Midbrain (tissue), 1 donor: ENCODE measurements at places on chromosomes 1 and 21.

DNA sequence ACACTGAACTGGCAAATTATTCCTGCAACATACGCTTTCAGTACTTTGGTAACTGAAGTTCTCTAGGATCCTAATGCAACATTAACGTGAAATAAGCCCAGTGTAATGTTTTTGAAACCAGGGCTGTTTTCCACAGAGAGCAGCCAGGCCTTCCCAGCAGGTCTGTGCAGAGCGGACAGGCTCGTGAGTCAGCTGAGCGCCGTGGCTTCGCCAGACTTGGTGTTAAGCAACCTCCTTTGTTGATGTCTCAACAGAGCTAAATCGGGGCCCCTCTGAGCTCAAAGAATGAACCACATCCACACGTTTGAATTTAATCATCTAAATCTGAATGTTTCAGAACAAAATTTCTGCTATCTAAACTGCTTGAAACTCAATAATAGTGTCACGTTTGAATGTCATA, 181.8 kb upstream of the FMN2 start:
- no peak for DNase-seq

GRCh38 chr1:230868736-230869385, 540 bp upstream of the C1orf198 start:
- no peak for DNase-seq

- DNase-seq = no peak
Observed at GRCh38 chr1:33111965-33112364, 31.0 kb downstream of the AZIN2 start.

DNA sequence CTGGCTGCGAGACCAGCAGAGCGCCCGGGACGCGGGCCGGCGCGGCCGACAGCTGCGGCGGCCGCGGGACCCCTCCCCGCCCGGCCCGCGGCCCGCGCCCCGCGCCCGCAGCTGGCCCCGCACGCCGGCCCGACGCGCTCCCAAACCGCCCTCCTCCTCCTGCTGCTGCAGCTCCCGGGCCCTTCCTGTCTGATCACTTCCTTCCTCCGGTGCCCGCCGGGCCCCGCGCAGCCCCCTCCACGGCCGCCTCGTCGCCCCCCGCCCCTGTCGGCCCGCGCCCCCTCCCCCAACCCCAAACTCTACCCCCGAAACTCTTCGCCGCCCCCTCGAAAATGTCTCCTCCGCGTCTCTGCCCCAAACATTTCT, 594 bp downstream of the LUZP1 start:
- DNase-seq = no peak

DNA sequence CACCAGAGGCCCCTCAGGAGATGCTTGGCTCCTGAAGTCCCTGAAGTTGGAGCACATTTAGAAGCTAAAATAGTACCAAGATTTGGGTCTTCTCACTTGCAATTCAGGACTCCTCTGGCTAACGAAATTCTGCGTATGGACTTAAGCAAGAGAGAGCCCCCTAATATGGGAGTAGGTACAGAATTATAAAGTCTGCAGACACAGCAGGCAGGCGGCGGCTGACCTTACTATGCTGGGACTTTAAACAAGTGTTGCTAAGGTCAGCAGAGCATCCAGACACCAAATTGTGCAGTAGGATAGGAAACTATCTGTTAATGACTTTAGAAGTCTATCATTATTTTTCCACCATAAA, 104.5 kb upstream of the PDE4B start:
- DNase-seq = no peak

DNA sequence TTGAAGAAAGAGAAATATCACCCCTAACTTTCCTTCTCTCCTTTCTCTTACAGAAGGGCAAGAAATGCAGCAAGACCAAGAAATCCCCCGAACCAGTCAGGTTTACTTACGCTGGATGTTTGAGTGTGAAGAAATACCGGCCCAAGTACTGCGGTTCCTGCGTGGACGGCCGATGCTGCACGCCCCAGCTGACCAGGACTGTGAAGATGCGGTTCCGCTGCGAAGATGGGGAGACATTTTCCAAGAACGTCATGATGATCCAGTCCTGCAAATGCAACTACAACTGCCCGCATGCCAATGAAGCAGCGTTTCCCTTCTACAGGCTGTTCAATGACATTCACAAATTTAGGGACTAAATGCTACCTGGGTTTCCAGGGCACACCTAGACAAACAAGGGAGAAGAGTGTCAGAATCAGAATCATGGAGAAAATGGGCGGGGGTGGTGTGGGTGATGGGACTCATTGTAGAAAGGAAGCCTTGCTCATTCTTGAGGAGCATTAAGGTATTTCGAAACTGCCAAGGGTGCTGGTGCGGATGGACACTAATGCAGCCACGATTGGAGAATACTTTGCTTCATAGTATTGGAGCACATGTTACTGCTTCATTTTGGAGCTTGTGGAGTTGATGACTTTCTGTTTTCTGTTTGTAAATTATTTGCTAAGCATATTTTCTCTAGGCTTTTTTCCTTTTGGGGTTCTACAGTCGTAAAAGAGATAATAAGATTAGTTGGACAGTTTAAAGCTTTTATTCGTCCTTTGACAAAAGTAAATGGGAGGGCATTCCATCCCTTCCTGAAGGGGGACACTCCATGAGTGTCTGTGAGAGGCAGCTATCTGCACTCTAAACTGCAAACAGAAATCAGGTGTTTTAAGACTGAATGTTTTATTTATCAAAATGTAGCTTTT, 2.4 kb downstream of the CCN1 start:
- DNase-seq = no peak

DNA sequence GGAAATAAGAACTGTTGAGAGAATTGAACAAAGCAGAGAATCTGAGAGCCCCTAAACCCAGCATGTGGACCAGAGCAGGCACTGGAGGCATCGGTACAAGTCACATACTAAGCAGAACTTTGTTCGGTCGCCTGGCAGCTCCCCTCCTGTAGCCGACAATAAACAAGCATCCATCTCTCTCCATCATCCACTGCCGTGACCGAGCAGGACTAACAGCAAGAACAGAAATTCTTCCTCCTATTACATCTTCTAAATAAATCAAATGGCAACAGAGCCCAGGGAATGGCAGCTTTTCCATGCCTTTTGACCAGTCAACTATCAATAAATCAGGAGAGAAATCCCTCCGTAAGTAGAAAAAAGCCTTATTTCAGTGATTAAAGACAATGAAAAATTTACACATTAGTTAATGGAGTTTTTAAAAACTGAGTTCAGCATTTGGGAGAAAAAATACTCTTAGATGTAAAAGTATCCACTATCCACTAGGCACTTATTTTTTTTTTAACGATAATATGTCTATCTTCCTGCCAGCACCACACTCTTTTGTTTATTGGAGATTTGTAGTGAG, 36.5 kb downstream of the PTPN14 start:
- no peak for DNase-seq

DNA sequence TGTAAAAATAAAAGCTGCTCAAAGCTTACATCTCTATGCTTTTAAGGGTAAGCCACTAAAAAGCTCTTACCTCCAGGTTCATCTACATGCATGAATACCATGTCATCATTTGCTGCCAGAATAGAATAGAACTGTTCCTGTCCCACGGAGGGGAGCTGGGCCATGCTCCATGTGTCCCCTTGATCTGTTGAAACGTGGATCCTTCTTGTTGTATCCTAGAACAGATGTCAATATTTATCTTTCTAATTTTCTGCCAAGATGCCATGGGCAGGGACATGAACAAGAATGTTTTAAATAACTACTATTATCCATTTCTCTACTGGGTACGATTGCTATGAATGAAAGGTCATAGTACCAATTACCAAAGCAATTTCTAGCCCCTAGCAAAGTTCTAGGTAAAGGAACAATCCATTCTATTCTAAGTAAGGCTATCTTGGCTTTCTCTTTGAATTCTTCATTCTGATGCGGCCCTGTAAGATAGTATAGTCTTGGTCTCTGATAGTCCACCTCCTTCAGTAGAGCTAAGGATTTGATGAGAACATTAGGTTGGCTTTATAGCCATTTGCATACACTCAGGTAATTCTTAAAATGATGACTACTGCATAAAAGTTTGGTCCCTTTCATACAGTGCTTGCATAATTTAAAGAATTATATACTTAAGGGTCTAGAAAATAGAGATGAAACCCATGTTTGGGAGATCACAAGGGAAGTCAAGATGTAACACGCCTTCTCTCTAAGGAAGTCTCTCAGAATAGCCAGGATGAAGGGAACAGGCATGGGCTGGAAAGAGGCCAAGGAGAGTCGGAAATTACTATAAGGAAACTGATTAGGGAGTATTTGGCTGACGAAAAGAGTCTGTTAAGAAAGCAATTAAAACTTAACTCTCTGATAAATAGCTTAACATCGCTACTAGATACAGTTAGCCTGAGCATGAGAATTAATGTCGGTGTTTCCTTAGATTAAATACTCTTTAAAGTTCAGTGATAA, 35.4 kb upstream of the MYBPHL start:
- DNase-seq = no peak

DNA sequence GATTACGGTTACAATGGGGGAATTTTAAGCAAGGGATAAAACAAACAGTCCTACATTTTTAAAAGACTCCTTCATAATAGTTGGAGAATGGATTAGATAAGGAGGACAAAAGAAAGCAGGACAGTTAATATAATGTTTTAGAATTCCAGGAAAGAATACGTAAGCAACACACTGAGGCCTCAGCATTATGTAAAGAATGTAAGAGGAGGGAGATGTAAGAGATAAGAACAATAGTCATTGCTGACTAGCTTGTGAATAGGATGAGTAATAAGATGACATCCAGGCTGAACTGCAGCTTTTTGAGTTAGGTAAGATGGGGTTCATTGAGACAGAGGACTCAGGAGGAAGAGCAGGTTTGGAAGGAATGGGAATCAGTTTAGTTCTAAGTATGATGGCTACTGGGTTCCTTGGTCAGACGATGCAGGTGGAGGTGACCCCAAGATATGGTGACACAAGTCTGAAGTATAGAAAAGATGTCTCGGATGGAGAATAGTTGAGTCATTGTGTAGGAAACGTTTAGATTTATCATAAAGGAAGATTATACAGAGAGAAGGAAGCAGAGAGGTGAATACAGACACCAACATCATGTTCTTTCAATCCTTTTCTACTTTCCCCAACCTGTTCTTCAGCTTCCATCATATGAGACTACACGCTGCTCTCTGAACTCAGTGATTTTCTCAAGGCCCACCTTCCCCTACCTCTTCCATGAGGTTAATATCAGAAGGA, 372.8 kb downstream of the PTBP2 start:
- no peak for DNase-seq

DNA sequence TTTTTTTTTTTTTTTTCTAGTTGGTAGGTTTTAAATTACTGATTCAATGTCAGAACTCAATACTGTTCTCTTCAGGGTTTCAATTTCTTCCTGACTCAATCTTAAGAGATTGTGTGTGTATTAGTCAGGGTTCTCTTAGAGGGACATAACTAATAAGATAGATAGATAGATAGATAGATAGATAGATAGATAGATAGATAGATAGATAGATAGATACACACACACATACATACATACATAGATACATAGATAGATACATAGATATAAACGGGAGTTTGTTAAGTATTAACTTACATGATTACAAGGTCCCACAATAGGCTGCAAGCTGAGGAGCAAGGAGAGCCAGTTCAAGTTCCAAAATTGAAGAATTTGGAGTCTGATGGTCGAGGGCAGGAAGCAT, 251.3 kb downstream of the SMYD3 start:
- no peak for DNase-seq

GRCh38 chr1:14180738-14181137, 417.7 kb upstream of the KAZN start:
- no peak for DNase-seq

- no peak for DNase-seq
Observed at GRCh38 chr1:37167479-37167878, 133.2 kb upstream of the GRIK3 start.

- peak; percentile 20 for DNase-seq
Observed at GRCh38 chr1:67735806-67736627, 51.0 kb downstream of the GADD45A start.

DNA sequence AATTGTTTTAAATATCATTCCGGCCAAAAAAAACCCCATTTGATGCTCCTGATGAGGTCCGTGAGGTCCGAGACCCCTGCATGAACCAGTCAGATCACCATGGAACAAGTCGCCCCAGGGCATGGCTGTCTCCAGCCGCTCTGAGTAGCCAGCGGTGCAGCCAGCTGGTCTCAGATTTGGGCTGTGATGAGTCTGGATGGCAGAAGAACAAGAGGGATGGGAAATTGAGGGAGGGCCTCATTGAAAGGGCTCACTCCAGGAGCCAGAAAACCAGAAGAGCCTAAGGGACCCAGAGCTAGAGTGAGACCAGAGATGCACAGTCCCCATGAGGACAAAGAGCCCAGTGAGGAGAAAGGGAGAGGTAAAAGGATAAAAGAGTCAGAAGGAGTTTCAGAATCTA, 174.0 kb downstream of the TOMM20 start:
- no peak for DNase-seq
